ENCODE measurements at places on chromosomes 2 and 18.

- DNase-seq: no peak
Measured at GRCh38 chr18:55024564-55024963, 65.3 kb upstream of the CCDC68 start.

GRCh38 chr2:164734196-164734595, 107.4 kb downstream of the COBLL1 start:
- DNase-seq: no peak

DNA sequence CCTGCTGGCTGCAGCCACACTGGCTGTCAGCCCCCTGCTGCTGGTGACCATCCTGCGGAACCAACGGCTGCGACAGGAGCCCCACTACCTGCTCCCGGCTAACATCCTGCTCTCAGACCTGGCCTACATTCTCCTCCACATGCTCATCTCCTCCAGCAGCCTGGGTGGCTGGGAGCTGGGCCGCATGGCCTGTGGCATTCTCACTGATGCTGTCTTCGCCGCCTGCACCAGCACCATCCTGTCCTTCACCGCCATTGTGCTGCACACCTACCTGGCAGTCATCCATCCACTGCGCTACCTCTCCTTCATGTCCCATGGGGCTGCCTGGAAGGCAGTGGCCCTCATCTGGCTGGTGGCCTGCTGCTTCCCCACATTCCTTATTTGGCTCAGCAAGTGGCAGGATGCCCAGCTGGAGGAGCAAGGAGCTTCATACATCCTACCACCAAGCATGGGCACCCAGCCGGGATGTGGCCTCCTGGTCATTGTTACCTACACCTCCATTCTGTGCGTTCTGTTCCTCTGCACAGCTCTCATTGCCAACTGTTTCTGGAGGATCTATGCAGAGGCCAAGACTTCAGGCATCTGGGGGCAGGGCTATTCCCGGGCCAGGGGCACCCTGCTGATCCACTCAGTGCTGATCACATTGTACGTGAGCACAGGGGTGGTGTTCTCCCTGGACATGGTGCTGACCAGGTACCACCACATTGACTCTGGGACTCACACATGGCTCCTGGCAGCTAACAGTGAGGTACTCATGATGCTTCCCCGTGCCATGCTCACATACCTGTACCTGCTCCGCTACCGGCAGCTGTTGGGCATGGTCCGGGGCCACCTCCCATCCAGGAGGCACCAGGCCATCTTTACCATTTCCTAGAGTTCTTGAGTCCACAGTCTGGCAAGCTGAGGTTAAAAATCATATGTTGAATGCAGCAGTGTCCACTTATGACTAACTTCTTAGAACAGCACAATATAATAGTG, 741 bp downstream of the GPR148 start:
- DNase-seq: no peak

DNA sequence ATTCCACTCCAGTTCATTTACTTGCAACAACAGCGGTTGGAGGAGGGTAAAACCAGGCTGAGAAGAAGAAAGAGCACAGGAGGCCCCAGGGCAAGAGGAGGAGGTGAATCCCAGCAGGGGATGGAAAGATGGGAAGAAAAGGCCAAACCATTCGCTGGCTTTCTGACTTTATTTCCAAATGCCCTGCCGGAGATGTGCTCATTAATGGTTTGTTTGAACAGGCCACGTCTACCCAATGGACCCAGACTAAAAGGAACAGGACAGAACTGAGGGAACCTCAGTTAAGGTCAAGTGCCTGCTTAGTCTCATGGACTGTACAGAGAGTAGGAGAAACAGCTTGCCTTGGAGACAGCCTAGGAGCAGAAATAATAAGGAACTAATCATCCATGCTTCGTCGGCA, 121.6 kb upstream of the NDUFV2 start:
- no peak for DNase-seq

- DNase-seq: no peak
Measured at GRCh38 chr2:58601017-58601416, 359.9 kb upstream of the FANCL start.

DNA sequence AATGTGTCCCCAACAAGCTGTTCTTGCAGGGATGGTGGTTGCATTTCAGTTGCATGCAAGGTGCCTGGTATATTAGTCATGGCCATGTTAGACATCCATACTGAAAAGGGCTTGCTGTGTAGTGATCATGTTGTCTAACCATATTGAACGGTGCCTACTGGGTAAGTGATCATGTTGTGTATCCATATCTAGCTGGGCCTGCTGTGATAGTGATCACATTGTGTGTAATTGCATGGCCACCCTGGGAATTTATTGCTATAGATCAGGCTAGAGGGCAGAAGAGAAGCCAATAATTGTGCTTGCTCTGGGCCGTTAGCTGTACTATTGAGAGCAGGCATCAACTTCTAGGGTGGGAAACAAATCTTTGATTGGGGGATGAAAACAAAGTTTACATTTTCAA, 9.8 kb upstream of the EPC2 start:
- DNase-seq: no peak

DNA sequence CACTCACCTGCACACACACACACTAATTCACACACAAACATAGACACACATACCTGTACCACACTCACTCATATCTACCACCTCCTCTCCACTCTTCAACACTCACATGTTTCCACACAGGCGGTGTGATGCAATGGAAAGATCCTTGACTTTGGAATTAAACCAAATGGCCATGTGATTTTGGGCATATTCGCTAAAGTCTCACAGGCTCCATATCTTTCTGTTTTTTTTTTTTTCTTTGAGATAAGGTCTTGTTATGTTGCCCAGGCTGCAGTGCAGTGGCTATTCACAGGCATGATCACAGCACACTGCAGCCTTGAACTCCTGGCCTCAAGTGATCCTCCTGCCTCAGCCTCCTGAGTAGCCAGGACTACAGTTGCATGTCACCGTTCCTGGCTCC, 91.1 kb upstream of the MEX3C start:
- DNase-seq: no peak

- no peak for DNase-seq
Measured at GRCh38 chr2:129763190-129763846, 216.1 kb upstream of the RAB6C start.

DNA sequence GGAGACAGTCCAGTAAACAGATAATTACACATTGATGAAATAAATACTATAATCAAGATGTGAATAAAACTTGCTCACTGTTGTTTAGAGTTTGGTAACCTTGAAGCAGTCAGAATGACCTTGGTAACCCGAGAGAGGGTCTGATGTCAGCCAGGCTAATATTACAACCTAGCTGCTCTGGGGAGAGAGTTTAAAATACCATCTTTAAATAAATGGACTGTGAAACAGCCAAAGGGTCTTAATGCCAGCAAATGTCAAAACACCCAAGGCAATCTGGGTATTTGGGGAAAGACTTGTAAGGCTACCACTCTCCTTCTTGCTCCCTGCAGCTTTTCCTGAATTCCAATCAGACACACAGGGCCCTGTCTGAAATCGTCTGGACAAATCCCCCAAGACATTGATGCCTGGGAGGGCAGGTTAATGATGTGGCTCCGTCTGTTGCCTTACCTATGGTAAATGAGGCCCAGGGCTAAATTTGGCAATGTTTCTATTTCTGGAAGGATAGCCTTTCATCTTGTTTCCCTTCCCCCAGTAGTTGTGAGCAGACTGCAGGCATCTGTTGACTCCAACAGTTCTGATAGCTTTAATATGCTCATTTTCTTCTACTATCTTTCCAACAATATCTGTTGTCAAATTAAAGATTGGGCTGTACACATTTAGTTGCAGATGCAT, 43.0 kb upstream of the ITGB6 start:
- DNase-seq: no peak

- DNase-seq: no peak
Measured at GRCh38 chr2:150007815-150008430, 420.3 kb upstream of the MMADHC start.

DNA sequence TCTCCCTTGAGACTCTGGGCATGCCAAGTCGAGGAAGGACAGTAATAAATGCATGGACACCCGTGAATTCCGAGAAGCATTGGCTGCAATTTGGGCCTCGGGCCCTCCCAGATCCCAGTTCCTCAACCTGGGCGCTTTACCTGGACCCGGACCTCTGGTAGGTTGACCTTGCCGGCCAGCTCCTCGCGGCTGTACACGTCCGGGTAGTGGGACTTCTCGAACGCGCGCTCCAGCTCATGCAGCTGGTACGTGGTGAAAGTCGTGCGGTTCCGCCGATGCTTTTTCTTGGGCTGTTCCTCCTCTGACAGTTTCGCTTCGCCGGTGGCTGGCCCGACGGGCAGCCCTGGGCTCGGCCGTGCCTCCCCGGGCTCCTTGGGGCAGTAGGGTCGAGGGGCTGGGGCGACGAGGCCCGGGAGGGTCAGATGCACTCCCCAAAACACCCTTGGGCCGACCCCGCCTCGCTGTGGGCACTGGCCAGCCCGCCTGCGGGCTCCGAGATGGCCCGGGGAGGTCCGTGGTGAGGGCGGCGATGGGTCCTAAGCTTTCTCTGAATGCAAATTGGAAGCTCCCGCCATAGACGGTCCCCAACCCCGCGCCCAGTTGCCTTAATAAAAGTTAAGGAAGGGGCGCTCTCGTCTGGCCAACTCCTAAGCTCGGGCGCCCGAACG, 899 bp downstream of the RAX start:
- no peak for DNase-seq

- DNase-seq: no peak
Measured at GRCh38 chr2:27077231-27077630, 1.2 kb upstream of the EMILIN1 start.

GRCh38 chr2:202115479-202115971, 42.5 kb downstream of the KIAA2012 start:
- DNase-seq: no peak

- no peak for DNase-seq
Measured at GRCh38 chr2:72993147-72993932, 76.0 kb downstream of the EMX1 start.

GRCh38 chr2:29110916-29111535, 4.2 kb upstream of the CLIP4 start:
- no peak for DNase-seq

DNA sequence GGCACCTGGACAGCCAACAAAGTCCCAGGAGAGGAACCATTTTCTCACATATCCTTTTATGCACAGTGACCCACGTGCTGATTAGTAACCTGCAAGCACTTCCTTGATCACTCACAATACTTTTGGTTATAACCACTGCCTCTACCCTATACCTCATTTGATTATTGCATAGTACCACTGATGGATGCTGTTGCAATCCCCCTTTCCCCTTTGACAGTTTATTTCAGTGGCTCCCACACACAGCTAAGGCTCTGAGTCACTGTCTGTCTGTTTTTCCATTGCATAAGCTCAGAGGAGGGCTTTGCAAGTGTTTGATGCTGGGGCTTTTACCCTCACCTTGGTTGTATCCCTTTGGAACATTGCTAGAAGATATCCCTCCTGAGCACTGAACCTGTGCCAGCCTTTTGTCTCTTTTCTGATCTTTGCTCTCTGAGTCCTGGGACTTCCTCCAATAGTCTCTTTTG, 101.7 kb upstream of the RBBP8 start:
- DNase-seq: no peak

- DNase-seq: no peak
Measured at GRCh38 chr2:84690225-84690624, 173.9 kb downstream of the DNAH6 start.

DNA sequence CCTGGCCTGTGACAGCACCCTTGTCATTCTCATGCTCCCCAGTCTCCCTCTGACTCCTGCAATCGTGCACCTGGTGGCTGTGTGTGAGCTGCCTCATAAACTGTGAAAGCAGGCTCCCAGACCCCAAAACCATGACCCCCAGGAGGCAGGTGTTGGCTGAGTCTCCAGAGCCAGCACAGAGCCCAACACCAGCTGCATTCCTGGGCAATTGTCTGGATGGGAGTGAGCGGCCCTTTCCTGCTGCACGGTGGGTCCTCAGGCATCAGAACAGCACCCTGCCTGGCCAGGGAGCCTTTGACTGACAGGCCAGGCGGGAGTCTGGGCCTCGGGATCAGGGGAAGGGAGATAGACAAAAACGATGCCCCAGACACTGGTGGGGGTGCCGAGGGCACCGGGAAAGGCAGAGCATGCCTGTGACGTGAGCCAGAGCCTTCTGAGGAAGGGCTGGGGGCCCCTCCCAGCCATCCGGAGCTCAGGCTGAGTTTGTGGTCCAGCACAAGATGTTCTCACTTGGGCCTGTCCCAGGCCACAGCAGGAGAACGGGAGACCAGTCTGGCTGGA, 135.1 kb upstream of the GPC1 start:
- no peak for DNase-seq

- no peak for DNase-seq
Measured at GRCh38 chr2:197315371-197315770, 4.8 kb upstream of the ANKRD44 start.
